ENCODE measurements at places on chromosomes 16 and 17.

DNA sequence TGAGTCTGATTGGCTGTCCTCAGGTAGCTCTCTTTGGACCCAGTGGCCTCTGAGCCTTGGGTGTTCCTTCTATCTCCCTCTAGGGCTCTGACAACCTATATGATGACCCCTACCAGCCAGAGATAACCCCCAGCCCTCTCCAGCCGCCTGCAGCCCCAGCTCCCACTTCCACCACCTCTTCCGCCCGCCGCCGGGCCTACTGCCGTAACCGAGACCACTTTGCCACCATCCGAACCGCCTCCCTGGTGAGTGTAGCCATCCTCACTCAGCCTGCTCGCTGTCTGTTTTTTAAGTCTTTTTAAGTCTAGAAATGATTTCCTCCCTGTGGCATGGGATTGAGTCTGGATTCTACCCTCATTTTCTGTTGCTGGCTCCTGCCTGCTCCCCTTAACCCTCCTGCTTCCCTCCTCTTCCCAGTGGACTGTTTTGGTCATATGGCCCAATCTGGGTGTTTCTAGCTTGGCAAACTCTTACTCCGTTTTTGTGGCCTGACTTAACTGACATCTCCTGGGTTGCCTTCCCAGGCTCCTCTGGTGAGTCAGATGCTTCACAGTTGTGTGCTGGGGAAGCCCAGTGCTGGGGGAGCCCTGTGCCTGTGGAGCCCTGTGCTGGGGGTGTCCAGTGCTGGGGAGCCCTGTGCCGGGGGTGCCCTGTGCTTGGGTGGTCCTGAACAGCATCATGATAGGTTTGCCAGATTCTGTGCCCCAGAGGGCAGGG lies 9.9 kb downstream of the TAOK2 start:
- DNase-seq, result no peak

DNA sequence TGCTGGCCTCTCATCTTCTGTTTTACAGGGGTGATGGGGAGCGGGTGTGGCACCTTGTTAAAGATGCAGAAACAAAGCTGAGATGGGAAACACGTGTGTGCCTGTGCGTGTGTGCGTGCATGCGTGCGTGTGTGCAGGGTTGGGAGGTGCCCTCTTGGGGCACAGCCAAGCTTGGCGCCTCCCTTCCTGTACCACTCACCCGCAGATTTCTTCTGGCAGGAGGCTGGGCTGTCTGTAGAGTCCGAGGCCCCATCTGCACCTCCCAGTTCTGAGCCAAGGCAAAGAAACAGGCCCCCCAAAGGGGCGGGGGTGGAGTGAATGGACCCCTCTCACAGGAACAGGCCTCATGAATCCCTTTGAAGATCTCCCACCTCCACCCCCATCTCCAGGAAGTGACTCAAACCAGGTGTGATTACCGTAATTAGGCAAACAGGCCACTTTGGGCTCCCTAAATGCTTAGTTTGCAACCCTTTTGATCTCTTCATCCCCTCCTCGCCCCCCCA lies 20.9 kb downstream of the TNS4 start:
- no peak for DNase-seq

GRCh38 chr17:35977509-35977908 lies 3.8 kb downstream of the CCL16 start:
- DNase-seq, result no peak

- no peak for DNase-seq
Observed at GRCh38 chr16:276426-277077, 808 bp upstream of the RGS11 start.

DNA sequence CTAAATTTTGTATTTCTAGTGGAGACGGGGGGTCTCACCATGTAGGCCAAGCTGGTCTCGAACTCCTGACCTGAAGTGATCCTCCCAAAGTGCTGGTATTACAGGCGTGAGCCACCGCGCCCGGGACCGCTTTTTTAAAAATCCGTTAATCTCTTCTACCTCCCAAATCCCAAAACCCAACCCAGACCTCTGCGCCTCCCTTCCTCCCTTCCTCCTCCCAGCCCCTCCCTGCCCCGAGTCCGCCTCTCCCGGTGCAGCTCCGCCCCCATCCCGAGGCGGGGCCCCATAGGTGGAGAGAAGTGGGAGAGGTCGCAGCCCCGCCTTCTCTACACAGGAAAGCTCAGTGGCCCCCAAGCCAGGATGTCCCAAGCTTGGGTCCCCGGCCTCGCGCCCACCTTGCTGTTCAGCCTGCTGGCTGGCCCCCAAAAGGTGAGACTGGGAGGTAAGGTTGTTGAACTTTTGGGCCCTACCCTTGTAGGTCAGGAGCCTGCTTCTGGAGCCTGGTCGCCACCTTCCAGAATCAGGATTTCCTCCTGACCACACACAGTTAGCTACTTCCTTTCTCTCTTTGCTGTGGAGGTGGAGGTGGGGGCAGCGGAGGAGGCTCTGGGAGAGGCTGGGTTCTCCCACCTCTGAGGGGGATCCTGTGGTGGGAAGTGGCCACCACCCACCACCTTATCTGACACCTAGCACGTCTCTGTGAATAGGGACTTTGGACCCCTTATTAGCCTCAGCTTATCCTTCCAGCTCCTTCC lies at the start of gene TMEM92:
Gene TMEM92 (plus strand): TSS at position 325 of the 755 bp plus-strand sequence. CDS start 36 bp downstream, at position 361.
- DNase-seq, result no peak

- DNase-seq, result no peak
Observed at GRCh38 chr16:54506214-54506580, 219.6 kb upstream of the IRX3 start.
